ENCODE measurements at places on chromosomes 12 and 14.

GRCh38 chr12:4910502-4911315 lies 1.0 kb downstream of the KCNA1 start:
- DNase-seq: no peak

DNA sequence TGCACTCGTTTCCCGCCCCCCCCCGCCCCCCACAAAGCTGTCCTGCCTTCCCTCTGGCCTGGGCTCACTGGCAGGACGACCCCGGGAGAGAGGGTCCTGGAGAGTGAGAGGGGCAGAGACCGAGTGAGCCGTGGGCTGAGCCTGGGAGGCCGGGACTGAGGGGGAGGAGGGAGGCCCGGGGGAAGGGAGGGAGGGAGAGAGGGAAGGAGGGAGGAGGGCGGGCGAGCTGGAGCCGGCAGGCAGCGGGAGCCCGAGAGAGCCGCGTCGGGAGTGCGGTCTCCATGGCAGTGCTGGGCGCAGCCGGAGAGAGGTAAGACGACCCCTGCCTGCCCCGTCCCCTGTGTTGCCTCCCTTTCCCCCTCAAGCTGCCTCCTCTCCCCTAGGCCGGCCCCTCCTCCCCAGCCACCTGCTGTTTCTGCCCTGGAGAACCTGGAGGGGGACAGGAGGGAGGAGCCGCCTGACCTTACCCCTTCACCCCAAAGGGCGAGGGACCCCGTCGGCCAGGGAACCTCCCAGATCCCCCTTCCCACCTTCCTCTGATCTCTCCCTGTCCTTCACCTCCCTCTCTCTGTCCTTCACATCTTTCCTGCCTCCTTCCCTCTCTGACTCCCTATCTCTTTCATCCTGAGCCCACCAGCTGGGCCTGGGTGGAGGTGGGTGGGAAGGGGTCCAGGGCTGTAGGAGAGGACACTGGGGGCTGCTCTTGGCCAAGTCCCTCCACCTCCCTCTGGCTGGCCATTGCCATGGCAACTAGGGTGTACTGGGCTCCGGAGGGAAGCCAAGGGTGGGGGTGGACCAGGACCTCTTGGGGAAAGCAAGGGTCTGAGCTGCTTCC lies at the start of gene GPR162:
Gene GPR162 (plus strand): TSS at position 231 of the 835 bp plus-strand sequence. CDS start 2,078 bp downstream, outside the sequence.
- DNase-seq: peak; percentile 66

DNA sequence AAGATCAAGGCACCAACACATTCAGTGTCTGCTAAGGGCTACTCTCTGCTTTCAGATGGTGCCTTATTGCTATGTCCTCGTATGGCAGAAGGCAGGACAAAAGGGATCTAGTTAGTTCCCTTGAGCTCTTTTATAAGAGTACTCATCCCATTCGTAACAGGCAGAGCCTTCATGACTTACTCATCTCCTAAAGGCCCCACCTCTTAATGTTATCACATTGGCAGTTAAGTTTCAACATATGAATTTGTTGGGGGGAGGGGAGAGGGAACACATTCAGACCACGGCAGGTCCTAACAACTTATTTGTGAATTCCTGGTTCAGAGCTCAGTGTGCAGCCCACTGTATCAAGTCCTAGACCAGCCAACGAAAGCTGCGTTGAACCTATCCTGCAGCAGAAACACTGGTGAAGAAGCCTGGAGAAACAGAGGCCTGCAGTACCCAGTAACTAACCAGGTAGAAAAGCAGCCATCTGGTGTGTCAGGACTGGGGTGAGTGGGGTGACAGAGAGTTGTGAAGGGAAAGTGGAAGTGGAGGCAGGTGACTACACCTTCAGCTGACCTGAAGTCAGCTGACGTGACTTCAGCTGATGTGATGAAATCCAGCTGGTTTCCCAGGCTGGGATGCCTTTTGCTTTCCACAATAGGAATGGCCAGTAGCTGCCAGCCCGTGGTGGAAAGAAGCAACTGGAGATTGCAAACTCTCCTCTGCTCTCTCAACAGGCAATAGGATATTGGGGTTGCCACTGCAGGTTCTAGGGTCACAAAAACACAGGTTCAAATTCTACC lies 101.6 kb upstream of the PLXNC1 start:
- no peak for DNase-seq

DNA sequence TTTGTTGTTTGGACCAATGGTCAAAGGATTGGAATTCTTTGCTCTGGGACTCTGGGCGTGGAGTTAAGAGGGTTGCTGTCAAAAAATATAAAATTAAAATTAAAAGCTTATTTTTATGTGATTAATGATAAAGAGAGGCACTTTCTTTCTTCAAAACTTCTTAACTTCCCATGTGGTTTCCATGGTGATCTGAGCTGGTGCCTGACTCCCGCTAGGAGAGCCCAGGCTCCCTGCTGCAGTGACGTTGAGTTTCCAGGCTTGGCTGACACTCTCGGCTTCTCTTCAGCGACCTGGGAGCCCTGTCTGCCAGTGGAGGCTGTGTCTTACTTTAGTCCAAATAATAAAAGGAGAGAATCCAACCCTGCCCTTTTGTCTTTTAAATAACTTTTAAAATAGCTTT lies 84.4 kb downstream of the GALC start:
- DNase-seq: no peak

DNA sequence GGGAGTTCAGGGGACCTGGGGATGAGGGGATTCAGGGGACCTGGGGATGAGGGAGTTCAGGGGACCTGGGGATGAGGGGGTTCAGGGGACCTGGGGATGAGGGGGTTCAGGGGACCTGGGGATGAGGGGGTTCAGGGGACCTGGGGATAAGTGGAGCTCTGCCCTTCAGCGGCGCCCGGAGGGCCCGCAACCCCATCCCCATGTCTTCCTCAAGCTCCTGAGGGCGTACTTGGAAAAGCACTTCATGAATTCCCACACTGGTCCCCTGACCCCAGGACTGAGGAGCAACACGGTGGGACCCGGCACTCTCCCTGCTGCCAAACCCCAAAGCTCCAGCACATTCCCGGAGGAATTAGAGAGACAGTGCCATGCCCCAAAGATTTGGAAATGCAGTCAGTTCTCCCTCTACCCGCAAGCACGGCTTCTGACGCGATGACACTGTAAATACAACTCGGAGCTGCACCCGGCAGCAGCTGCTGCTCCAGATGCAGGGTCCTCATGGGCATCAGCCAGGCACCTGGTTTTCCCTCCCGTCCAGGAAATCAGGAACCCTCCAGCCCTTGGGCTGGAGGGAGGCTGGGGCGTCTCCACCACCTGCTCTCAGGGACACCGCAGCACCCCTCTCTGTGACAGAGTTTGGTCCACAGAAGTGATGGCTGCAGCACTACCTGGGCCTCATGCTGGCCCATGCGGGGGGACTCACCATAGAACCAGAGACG lies 32.8 kb upstream of the C14orf180 start:
- no peak for DNase-seq

- DNase-seq: no peak
Observed at GRCh38 chr14:61280526-61281185, 482 bp downstream of the TMEM30B start.

DNA sequence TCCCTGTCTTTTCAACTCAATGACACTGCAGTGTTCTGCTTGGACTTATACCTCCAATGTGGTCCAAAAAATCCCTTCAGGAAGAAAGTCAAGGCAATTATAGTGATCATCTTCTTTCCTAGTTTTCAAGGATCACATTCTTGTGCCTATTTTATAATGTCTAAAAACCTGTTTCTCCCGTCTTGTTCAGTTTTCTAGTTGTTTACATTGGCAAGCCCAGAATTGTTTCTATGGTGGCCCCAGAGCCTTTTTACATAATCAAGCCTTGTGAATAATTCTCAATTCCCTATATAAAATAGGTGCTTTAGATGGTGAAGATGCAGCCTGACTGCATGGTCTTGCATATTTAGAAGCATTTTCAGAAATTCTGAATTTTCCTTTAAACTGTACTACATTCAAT lies 14.5 kb upstream of the LDHB start:
- no peak for DNase-seq

GRCh38 chr12:10398168-10398567 lies 8.3 kb upstream of the KLRK1 start:
- no peak for DNase-seq

GRCh38 chr12:124196236-124196635 lies 98.7 kb upstream of the RFLNA start:
- no peak for DNase-seq

DNA sequence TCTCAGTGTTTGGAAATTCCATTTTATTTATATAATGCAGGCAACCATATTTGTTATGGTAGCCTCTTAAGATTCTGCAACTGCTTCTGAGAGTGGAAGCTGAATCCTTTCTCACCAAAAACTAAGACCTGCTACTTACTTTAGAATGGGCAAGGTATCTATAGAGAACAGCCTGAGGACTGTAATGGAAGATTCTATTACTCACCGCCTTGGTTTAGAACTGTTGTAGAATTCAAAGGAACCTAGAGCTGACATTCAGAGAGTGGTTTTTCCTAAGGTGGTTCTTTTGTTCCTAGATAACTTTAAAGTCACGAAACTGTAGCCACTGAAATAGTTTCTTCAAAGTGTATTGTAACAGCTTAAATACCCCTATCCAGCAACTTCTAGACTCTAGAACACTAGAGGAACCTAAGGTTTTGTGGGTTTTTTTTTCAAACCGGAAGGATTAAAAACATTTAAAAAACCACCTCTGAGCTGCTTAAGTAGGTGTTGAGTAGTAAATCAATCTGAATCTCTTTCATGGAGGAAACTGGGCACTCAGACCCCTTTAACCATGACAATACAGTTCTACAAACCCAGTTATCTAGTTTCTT lies 4.2 kb downstream of the TDP1 start:
- DNase-seq: no peak

- no peak for DNase-seq
Observed at GRCh38 chr12:91143206-91143605, 31.9 kb upstream of the LUM start.

- no peak for DNase-seq
Observed at GRCh38 chr14:90428676-90429075, 31.8 kb downstream of the CALM1 start.

DNA sequence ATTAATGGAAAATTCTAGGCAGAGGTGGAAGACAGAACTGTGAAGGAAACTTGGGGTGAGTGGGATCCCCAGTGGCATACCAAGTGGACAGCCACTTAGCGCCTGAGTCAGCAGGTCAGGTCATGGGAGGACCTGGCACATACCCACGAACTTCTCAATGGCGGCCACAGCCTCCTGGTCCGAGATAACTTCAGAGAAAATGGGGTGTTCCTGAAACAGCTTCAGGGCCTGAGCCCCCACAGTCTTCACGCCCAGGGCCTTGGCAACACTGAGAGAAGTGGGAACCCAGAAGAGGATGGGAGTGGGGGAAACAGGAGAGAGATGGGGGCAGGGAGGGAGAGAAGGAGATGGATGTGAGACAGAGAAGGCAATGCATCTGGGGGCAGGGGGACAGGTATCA lies 9.9 kb downstream of the SDS start:
- no peak for DNase-seq

DNA sequence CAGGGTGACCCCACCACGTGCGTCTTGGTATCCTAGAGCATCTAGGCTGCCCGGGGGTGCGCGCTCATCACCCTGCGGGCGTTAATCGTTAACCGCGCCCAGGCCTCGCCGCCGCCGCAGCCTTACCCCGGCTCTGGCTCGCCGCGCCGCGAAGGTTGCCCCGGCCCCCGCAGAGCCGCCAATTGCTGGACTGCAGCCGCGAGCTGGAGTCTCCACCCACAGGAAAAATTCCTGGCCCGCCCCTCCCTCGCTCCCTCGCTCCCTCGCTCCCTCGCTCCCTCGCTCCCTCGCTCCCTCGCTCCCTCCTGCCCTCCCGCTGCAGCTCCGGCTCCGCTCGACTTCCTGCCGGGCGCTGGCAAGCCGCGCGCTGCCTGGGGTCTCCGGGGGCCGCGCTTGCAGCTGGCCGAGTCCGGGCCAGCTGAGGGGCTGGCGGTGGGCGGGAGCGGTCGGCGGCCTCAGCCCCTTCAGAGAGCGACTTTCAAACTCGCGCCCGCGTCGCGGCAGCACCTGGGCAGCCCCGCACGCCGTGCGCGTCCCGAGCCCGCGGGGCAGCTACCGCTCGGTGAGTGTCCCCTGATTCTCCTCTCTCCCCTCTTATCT lies at the start of gene PLEKHG3:
Gene PLEKHG3 (plus strand): TSS at position 282 of the 600 bp plus-strand sequence. CDS start 23,208 bp downstream, outside the sequence.
- no peak for DNase-seq

DNA sequence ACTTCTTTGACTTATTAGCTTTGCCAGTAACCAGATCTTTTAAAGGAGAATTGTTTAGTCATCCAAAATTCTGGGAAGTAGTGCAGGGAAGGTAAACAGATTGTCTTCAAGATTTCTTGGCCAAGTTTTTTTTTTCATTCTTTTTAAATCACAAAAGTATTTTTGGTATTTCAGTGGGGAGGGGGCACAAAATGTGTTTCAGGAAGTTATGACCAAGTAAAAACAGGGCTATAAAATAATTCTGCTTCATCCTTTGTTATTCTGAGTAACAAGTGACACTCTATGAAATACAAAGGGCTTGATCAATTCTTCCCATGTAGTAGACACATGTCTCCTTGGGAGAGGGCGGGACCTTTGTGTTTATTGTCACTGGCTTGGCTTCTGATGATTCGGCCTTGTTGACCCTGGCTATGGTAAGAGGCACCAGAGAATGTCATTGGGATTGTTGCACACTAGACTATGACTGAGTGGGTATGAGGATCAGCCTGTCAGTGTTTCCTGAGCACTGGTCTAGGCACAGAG lies 55.4 kb downstream of the SUSD6 start:
- no peak for DNase-seq

- no peak for DNase-seq
Observed at GRCh38 chr14:52018252-52018651, 28.9 kb downstream of the RTRAF start.

DNA sequence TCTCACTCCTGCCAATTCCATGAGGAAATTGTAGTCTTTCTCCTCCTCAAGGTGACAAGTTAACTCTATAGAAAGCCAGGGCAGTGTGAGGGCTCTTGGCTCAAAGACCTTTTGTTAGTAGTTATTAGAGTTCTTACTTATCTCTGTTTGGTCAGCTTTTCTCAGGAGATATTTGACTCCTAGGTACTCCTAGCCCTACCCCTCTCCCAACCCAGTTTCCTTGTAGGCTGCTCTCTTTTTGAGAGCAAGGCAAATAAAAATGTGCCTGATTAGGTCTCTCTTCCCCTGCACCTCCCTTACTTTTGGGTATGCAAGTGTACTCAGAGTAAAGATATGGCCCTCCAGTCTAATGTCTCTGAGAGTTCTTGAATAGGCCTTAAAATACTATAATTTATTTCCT lies 23.8 kb downstream of the BTG1 start:
- DNase-seq: no peak

DNA sequence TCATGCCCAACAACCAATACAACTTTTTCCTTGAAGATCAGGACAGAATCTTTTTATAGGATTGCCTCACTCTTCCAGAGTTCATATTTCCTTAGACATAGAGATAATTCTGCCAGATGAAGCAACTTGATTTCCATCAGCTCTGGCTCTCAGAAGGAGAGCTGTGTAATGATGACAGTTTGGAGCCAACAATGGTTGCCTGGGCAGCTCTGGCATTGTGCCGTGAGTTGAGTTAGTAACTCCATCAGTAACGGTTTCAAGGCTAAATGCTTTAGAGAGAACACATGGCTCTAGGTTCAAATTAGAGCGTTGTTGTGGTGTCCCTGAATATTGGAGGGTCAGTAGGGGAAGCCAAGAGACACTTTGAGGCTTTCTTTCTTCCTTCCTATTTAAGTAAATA lies 501.7 kb upstream of the SEL1L start:
- no peak for DNase-seq
